ENCODE measurements at places on chromosomes 13 and 19. TPM values are rescaled to one million over a fixed set of nuclear protein-coding genes. Genes with fewer than 3 reads are reported as not detected.

GRCh38 chr13:45209229-45209628, 8.4 kb upstream of the KCTD4 start:
- no peaks in the 10 kb centered on the region for H3K36me3 ChIP-seq
- H3K4me3 ChIP-seq = no peak overlapping the region

The ACP7 gene
- total RNA-seq = not detected

GRCh38 chr13:53028063-53028462, 550 bp upstream of the OLFM4 start:
- no peaks in the 10 kb centered on the region for H3K4me1 ChIP-seq
- H3K36me3 ChIP-seq = no peaks in the 10 kb centered on the region
- H3K4me3 ChIP-seq = no peak overlapping the region
- no peak for DNase-seq
- H3K27ac ChIP-seq = no peak overlapping the region

DNA sequence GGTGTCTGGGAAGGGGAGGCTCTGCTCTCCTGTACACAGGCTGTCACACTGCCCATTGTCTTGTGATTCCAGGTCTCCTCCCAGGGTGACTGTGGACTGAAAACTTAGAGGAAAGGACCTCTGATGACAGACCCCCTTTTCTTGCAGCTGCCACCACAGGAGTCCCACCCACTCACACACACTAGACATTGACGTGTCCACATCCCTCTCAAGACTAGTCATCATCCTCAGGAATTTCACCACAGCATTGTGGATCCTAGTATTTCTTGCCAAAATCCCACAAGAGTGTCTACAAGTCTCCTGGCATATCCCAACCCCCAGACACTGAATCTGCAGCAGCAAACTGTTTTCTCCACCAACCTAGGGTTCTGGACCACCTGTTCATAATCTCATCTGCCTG, 5.3 kb downstream of the ZNF85 start:
- no peaks in the 10 kb centered on the region for H3K27me3 ChIP-seq
- no peak for DNase-seq
- no peak overlapping the region for H3K4me3 ChIP-seq
- H3K27ac ChIP-seq = no peak overlapping the region
- no peaks in the 10 kb centered on the region for H3K36me3 ChIP-seq

- H3K4me3 ChIP-seq = no peak overlapping the region
- DNase-seq = no peak
- H3K36me3 ChIP-seq = no peaks in the 10 kb centered on the region
- H3K4me1 ChIP-seq = no peaks in the 10 kb centered on the region
Observed at GRCh38 chr13:42478531-42479156, 95.3 kb upstream of the TNFSF11 start.

The STX10 gene
- 30.8 TPM for total RNA-seq

DNA sequence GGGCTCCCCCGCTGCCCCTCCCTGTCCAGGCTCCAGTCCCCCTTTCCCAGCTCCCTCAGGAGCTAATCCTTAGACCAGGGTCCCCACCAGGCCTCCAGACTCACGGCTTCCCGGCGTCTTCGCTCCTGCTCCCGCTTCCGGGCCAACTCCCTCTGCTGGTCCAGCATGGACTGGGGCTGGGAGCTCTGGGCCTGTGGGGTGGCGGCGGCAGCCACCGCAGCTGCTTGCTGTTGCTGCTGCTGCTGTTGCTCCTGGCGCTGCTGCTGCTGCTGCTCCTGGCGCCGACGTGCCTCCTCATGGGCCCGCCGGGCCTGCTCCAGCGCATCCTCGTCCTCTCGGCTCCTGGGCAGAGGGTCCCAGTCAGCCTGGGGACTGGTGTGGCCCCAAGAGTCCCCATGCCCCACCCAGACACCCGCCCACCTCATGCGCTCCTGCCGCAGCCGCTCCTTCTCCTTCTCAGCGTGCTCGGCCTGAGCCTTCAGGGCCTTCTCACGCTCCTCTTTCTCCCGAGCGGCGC, 6.4 kb upstream of the EPHX3 start:
- DNase-seq = no peak
- peaks cover 52% of the 10 kb centered on the region for H3K36me3 ChIP-seq
- no peaks in the 10 kb centered on the region for H3K27me3 ChIP-seq
- no peak overlapping the region for H3K4me3 ChIP-seq
- H3K4me1 ChIP-seq = no peaks in the 10 kb centered on the region

The ADM5 gene
- 6.4 TPM for total RNA-seq
